PC-9 (cell line): ENCODE measurements at places on chromosomes 4 and X. TPM values are rescaled to one million over a fixed set of nuclear protein-coding genes. Genes with fewer than 3 reads are reported as not detected.

DNA sequence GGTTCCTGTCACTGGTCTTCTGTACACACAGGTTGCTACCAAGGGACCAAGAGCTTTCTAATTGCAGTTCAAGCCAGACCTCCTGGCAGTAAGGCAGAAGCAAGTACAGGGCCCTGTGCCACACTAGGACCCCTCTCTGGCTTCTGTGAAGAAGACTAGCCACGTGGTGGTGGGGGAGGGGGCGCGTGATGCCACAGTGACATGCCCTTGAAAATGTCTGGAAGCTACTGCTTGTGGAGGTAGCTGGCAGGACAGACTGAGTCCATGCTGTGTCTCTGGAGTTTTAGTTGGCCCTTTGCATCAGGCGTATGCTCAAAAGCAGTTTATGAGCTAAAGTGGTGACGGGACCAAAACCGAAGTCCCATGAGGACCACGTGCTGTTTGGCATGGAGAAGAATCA lies 50.9 kb downstream of the RTL5 start:
- no peaks in the 10 kb centered on the region for H3K4me1 ChIP-seq
- no peak overlapping the region for H3K27ac ChIP-seq
- H3K36me3 ChIP-seq, result no peaks in the 10 kb centered on the region
- DNase-seq, result no peak

- no peaks in the 10 kb centered on the region for H3K4me1 ChIP-seq
- no peak for DNase-seq
- no peak overlapping the region for H3K27ac ChIP-seq
- no peaks in the 10 kb centered on the region for H3K27me3 ChIP-seq
- no peaks in the 10 kb centered on the region for H3K36me3 ChIP-seq
- H3K4me3 ChIP-seq, result no peak overlapping the region
Observed at GRCh38 chr4:169377367-169377766, 106.6 kb upstream of the SH3RF1 start.

GRCh38 chrX:30824275-30824674 lies 64.8 kb downstream of the TAB3 start:
- no peak overlapping the region for H3K4me3 ChIP-seq
- no peak for DNase-seq
- no peaks in the 10 kb centered on the region for H3K36me3 ChIP-seq
- no peaks in the 10 kb centered on the region for H3K27me3 ChIP-seq
- no peaks in the 10 kb centered on the region for H3K4me1 ChIP-seq

- H3K36me3 ChIP-seq, result no peaks in the 10 kb centered on the region
- no peak for DNase-seq
- H3K4me3 ChIP-seq, result no peak overlapping the region
- H3K4me1 ChIP-seq, result no peaks in the 10 kb centered on the region
- no peak overlapping the region for H3K27ac ChIP-seq
Observed at GRCh38 chr4:27018076-27018475, 157.4 kb downstream of the STIM2 start.

GRCh38 chr4:152990471-152991131 lies 54.5 kb downstream of the FHDC1 start:
- H3K36me3 ChIP-seq, result no peaks in the 10 kb centered on the region
- peak; percentile 63 for DNase-seq
- no peaks in the 10 kb centered on the region for H3K27me3 ChIP-seq
- peaks cover 22% of the 10 kb centered on the region for H3K4me1 ChIP-seq

The MXRA5 gene
- total RNA-seq, result not detected in 2 replicates

DNA sequence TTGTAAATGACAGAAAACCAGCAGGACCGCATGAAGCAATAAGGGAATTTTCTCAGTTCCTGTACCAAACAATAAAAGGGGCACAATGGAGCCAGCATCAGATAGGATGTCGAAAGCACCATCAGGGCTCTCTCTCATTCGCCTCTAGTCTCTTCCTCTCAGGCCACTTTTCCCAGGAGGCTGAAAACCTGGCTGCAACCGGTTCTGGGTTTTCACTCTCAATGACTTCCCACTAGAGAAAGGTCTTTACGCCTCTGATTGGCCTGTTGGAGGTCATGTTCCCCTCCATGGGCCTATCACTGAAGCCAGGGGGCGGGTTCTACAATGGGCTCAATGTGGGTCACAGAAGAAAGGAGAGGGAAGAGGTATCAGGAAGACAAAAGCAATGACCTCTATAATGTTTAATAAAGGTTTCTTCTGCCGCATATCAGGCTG lies 29.3 kb downstream of the ZNF827 start:
- H3K36me3 ChIP-seq, result no peaks in the 10 kb centered on the region
- H3K27me3 ChIP-seq, result no peaks in the 10 kb centered on the region
- DNase-seq, result peak; percentile 85
- peaks cover 28% of the 10 kb centered on the region for H3K4me1 ChIP-seq
- H3K27ac ChIP-seq, result peak overlapping the region; percentile 85
- peak overlapping the region; percentile 52; the same call in 1 of the 2 replicates for H3K4me3 ChIP-seq

- no peak for DNase-seq
- H3K4me3 ChIP-seq, result no peak overlapping the region
- peaks cover 36% of the 10 kb centered on the region for H3K4me1 ChIP-seq
- no peaks in the 10 kb centered on the region for H3K27me3 ChIP-seq
Observed at GRCh38 chr4:24772061-24772705, 23.2 kb upstream of the SOD3 start.

The TMSB4X gene
- total RNA-seq, result 2,589 and 3,588 TPM in 2 replicates

GRCh38 chrX:97366237-97366636 lies 482.5 kb downstream of the RPA4 start:
- no peaks in the 10 kb centered on the region for H3K27me3 ChIP-seq
- no peak for DNase-seq

- H3K27ac ChIP-seq, result no peak overlapping the region
- H3K36me3 ChIP-seq, result 0 out of 2 replicates have a peak, but pooled peaks cover 21% of the 10 kb centered on the region
- no peaks in the 10 kb centered on the region for H3K27me3 ChIP-seq
- H3K4me3 ChIP-seq, result no peak overlapping the region
Observed at GRCh38 chr4:1983846-1984405, 24.8 kb downstream of the NELFA start.

DNA sequence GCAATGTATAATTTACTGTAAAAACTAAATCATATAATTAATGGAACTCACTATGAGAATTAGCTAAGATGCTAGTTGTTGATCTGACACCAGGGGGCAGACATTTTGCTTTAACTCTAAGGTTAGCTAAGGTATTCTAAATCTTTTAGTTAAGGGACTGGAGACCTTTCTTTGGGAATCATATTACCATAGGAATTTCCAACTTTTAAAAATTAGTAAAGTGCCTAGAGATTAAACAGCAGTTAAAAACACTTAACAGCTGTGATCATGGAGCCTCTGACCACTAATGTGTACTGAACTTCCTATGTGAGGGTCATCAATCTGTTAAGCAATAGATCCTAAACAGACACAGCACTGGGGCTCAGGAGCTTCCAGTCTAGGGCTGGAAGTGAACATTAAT lies 226.6 kb downstream of the NSUN7 start:
- no peak overlapping the region for H3K4me3 ChIP-seq
- no peaks in the 10 kb centered on the region for H3K27me3 ChIP-seq
- DNase-seq, result peak; percentile 38
- no peaks in the 10 kb centered on the region for H3K36me3 ChIP-seq

- peak; percentile 41 for DNase-seq
- peaks cover 15% of the 10 kb centered on the region; the same call in 1 of the 2 replicates for H3K4me1 ChIP-seq
- H3K4me3 ChIP-seq, result peak overlapping the region; percentile 72
Observed at GRCh38 chr4:102344520-102344953, 745 bp downstream of the SLC39A8 start.

- no peak for DNase-seq
- no peaks in the 10 kb centered on the region for H3K4me1 ChIP-seq
- no peaks in the 10 kb centered on the region for H3K36me3 ChIP-seq
Observed at GRCh38 chr4:14400307-14400706, 602.0 kb upstream of the CPEB2 start.
